ENCODE measurements at places on chromosomes 3 and 15.
A peak's percentile ranks its signal among the peaks of the same experiment; 100 is the strongest.

- peak; percentile 71 for DNase-seq
These were observed 185.7 kb upstream of the THRB start for GRCh38 chr3:24680214-24680967.

DNA sequence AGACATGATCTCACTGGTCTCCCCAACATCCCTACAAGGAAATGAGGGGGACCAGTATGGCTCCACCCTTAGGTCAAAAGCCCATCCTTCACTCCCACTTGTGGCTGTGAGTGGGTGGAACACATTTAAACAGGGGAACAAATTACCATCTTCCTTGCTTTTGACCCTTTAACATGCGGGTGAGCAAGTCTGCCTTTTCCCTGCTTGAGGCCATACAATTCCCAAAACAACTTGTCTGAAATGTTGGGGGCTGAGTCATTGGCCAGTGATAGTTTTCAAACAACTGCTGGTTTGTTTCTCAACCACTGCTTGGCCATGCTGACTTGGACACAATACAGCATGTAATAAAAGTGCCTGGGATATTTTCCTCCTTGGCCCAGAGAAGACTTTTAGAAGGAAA, 39.6 kb downstream of the COL8A1 start:
- no peak for DNase-seq

GRCh38 chr3:48563382-48563918, at the start of gene UCN2:
UCN2 (minus strand) TSS chr3:48563781; CDS start chr3:48563124, 657 bp downstream.
- DNase-seq, result no peak

DNA sequence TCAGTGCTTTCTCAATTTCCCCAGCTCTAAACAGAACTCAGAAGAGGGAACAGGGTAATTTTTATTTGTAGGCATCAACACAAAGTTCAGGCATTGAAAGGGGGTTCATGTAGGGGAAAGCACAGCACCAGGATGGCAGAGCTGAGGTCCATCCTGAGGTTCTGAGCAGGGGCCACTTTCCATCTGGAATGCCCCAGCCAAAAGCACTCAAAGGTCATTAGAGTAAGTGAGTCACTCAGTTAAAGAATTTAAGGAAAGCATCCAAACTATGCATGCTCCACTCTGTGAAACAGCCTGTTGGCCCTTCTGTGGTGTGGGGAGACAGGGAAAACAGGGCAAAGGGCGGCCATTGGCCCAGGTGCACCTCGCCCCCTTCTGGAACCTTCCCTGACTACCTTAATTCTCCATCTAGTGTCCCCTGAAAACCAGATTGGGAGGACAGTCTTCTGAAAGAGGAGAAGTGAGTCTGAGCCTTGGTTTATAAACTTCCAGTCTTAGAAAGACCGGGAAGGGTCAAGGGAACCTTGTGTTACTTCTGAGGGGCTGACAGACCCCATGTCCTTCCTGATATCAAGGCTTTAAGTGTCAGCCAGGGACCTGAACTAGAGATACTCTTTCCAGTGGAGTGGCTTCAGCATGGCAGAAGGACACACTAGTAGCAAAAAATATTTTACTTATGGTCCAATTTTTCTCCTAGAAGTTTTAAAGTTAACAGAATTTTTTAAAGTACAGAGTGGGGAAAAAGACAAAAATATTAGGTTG, 133.3 kb downstream of the MYLK start:
- no peak for DNase-seq

- DNase-seq, result no peak
These were observed 51.5 kb downstream of the RPN1 start for GRCh38 chr3:128598884-128599664.

All from activated CD8-positive, alpha-beta T cell treated with anti-CD3 and anti-CD28 coated beads for 36 hours (primary cell).